ENCODE measurements at places on chromosomes 5 and 9. TPM values are rescaled to one million over a fixed set of nuclear protein-coding genes. Genes with fewer than 3 reads are reported as not detected.

SHISAL2B gene
- total RNA-seq = not detected

PHYKPL gene
- total RNA-seq = 441 TPM

AJM1 gene
- 7.9 TPM for total RNA-seq

CDH18 gene
- total RNA-seq = not detected

SMIM33 gene
- 0.76 TPM for total RNA-seq

FGD3 gene
- 9.9 TPM for total RNA-seq

GZMA gene
- total RNA-seq = 2.2 TPM

TTC33 gene
- 19.0 TPM for total RNA-seq

SPINK4 gene
- total RNA-seq = 639 TPM

ROPN1L gene
- total RNA-seq = 1.7 TPM

FOXD4L3 gene
- total RNA-seq = not detected

FBXW2 gene
- 92.8 TPM for total RNA-seq

ZNF608 gene
- 38.1 TPM for total RNA-seq

THG1L gene
- 11.0 TPM for total RNA-seq

CCDC192 gene
- total RNA-seq = not detected

BTNL8 gene
- total RNA-seq = 337 TPM

COL23A1 gene
- total RNA-seq = 1.2 TPM

DOLPP1 gene
- total RNA-seq = 46.1 TPM

FAM153A gene
- 0.28 TPM for total RNA-seq

LOX gene
- total RNA-seq = 3.5 TPM

TMEM174 gene
- total RNA-seq = not detected

TLE4 gene
- 26.1 TPM for total RNA-seq

GRXCR2 gene
- not detected for total RNA-seq

EIF4E1B gene
- not detected for total RNA-seq

TTC1 gene
- total RNA-seq = 85.0 TPM

C5orf58 gene
- total RNA-seq = not detected

RHOBTB3 gene
- 87.9 TPM for total RNA-seq

NUDT2 gene
- total RNA-seq = 13.8 TPM

POU5F2 gene
- 3.5 TPM for total RNA-seq

ARHGEF39 gene
- 3.9 TPM for total RNA-seq

IFNA21 gene
- not detected for total RNA-seq

NEUROG1 gene
- total RNA-seq = not detected

TAF11L5 gene
- total RNA-seq = not detected

PDZD2 gene
- 2.8 TPM for total RNA-seq

OLFML2A gene
- 8.3 TPM for total RNA-seq

GCNT1 gene
- 63.6 TPM for total RNA-seq

INSYN2B gene
- total RNA-seq = not detected
